ENCODE measurements at places on chromosomes 2 and 18.

DNA sequence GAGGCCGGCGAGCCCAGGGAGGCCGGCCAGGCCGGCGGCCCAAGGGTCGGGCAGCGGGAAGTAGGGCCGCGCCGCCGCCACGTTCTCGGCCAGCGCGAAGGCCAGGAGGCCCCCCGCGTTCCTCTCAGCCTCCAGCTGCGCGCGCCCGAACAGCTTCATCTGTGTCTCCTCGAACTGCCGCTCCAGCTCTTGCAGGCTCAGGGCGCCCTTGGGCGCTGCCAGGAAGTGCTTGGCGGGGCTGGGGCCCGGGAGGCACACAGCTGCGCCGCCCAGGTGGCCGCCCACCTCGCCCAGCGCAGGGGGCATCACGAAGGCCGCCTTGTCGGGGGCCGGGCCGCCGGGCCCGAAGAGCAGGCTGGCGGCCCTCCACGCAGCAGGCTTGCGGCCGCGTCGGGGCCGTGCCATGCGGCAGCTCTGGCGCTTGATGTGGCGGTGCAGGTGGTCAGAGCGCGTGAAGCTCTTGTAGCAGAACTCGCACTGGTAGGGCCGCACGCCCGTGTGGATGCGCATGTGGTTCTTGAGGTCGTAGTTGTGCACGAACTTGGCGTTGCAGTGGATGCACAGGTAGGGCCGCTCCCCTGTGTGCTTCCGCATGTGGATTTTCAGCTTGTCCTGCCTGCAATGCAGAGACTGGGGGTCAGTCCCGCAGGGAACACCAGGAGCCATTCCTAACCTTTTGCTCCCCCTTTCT is 99.0 kb upstream of the SMAD2 start:
- DNase-seq: no peak

GRCh38 chr2:119024152-119024551 is 82.2 kb downstream of the MARCO start:
- DNase-seq: no peak

DNA sequence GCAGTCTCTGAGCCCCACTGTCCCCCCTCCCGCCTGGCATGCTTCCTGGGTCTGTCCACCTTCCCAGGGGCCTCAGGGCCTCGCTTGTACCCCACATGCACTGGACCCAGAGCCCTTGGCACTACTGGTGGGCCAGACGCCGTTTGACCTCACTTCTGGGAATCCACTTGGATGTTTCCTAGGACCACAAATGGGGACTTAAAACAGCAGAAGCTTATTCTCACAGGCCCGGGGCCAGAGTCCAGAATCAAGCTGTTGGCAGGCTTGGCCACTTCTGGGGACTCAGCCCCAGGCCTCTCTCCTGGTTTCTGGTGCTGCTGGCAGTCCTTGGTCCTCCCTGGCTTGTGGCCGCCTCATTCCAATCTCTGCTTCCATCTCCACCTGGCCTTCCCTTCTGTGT is 19.6 kb downstream of the ANO7 start:
- no peak for DNase-seq

DNA sequence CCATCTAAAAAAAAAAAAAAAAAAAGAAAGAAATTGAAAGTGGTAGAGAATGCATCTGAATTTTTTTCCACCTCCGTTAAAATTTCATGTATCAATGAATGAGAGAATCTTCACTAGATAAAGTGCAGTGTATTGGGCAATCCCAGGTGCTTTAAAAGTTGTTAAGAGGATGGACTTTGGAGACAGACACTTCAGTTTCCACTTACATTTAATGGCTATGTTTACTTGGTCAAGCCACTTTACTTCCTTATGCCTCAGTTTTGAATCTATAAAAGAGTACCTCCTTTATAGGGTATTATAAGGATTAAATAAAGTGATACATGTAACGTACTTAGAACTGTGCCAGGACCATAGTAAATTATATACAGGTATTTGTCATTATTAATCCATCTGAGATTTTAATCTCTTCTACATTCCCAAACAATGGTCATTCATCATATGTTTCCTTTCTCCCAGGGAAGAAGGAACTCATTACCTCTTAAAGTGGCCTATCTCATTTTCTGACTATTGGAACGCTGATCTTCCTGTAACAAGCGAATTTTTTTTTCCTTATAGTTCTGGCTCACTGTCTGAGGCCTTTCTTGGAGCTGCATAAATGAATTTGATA is 29.1 kb upstream of the TANK start:
- no peak for DNase-seq

DNA sequence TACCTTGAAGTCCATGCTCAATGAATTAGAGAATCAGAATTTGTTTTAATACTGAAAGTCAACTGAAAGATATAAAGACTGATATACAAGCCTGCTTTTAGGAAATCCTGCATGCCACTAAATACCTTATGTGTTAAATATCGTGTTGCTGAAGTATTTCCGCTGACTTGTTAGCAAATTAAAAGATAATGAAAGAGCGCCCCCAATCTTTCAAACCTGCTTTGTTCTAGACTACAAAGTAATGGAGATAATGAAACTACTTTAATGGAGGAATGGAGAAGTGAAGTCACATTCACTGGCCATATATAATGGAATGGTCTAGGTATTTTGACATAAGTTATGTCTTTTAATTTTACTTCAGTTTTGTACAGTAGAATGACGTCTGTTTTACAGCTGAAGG is 95.7 kb downstream of the ASXL3 start:
- DNase-seq: no peak

DNA sequence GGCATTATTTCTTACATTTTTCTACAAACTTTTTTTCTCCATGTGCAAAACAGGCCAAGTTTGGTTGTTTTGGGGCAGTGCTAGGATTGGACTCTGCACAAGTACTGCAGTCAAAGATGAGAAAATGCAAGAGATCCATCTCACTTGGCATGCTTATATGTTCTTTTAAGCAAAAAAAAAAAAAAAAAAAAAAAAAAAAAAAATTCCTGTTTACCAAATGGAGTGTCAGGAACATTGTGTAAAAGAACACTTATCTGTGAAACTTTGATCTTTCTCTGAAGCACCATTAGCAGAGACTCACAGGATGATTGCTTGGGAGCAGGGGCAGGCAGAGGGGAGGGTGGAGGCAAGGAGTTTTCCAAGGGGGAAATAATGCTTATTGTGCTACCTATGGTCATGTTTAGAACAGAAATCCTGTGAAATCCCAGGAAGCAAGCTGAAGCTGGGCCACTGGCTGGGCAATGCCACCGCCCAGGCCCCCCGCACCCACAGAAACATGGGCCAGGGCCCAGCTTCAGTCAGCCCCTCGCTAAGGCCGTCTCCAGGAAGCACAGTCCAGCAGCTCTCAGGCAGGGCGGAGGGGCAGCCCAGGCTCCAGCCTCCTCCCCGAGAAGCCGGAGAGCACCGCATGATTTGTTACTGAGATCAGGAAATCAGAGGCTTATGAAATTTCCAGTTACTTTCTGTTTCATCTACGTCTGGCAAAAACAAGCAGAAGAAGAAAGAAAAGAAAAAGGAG is 229.4 kb downstream of the ZNF516 start:
- no peak for DNase-seq
